T-helper 17 cell (primary cell): ENCODE measurements at places on chromosomes 2 and 18. TPM values are rescaled to one million over a fixed set of nuclear protein-coding genes. Genes with fewer than 3 reads are reported as not detected.

- no peak overlapping the region for H3K4me3 ChIP-seq
- H3K4me1 ChIP-seq = peaks cover 50% of the 10 kb centered on the region
- H3K27me3 ChIP-seq = no peaks in the 10 kb centered on the region
- DNase-seq = no peak
- H3K27ac ChIP-seq = peak overlapping the region; percentile 24
Measured at GRCh38 chr2:10390369-10390801, 57.7 kb downstream of the ODC1 start.

- DNase-seq = no peak
- peaks cover 2% of the 10 kb centered on the region for H3K36me3 ChIP-seq
- H3K4me1 ChIP-seq = no peaks in the 10 kb centered on the region
- H3K27me3 ChIP-seq = peaks cover 58% of the 10 kb centered on the region
Measured at GRCh38 chr18:36348331-36348730, 50.8 kb downstream of the FHOD3 start.

GRCh38 chr2:223856584-223856983 is 19.2 kb upstream of the AP1S3 start:
- H3K4me3 ChIP-seq = no peak overlapping the region
- DNase-seq = no peak
- no peak overlapping the region for H3K27ac ChIP-seq
- H3K36me3 ChIP-seq = peaks cover 2% of the 10 kb centered on the region
- peaks cover 3% of the 10 kb centered on the region for H3K4me1 ChIP-seq
- no peaks in the 10 kb centered on the region for H3K27me3 ChIP-seq

- H3K4me1 ChIP-seq = peaks cover 13% of the 10 kb centered on the region
- H3K36me3 ChIP-seq = peaks cover 3% of the 10 kb centered on the region
- H3K27me3 ChIP-seq = peaks cover 52% of the 10 kb centered on the region
- no peak for DNase-seq
Measured at GRCh38 chr2:85179541-85179940, 46.3 kb downstream of the TCF7L1 start.

DNA sequence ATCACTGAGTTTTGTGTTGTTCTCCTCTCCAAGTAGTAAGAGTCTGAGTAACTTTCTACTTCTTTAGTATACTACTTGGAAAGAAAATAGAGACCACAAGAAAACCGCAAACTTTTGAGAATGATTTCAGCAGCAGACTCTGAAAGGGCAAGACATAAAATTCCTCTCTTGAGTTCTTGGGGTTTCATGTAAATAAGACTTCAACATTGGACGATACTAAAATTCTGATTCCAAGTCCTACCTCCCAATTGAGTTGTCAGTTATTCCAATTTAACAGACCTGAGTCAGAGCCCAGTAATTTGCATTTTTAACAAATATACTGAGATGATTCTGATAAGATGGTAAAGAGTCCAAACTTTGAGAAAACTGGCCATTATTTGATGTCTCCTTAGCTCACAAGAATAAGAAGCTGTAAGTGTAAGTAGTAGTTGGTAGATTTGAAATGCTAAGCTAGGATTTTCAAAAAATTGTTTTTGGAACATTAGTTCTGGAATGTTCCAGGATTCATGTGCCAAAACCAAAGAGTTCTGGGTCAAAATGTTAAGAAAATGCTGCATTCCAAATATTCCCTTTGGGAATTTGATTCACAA is 261.6 kb upstream of the SPOPL start:
- H3K4me3 ChIP-seq = no peak overlapping the region
- no peak for DNase-seq
- no peaks in the 10 kb centered on the region for H3K4me1 ChIP-seq
- no peak overlapping the region for H3K27ac ChIP-seq
- H3K27me3 ChIP-seq = no peaks in the 10 kb centered on the region

- DNase-seq = no peak
- H3K4me3 ChIP-seq = no peak overlapping the region
- peaks cover 43% of the 10 kb centered on the region for H3K27me3 ChIP-seq
Measured at GRCh38 chr2:237536617-237537016, 29.8 kb upstream of the PRLH start.

DNA sequence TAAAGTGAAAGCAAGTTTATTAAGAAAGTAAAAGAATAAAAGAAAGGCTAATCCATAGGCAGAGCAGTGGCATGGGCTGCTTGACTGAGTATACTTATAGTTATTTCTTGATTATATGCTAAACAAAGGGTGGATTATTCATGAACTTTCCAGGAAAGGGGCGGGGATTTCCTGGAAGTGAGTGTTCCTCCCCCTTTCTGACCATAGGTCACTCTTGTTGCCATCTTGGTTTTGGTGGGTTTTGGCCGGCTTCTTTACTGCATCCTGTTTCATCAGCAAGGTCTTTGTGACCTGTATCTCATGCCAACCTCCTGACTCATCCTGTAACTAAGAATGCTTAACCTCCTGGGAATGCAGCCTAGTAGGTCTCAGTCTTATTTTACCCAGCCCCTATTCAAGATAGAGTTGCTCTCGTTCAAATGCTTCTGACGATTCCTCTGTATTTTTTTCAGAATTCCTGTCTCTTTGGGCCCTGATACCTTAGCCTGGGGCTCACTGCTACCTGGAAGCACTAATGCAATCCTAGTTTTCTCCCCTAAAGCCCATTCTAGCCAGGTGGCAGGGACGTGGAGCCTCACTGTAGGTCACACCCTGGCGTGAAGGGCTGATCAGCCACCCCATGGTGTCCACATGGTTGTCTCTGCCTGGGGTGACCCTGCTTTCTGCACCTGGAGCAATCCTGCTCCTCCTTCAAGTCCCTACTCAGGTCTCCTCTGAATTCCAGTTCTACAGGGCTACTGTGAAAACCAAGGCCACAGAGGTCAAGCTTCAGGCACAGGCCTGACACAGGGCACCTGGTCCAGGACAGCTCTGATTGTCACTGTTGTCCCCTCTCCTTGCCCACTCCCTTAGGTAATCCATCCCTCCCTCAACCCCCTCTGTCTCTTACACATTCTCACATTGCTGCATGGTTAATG is 6.0 kb upstream of the SLC35F6 start:
- H3K36me3 ChIP-seq = no peaks in the 10 kb centered on the region
- no peak overlapping the region for H3K27ac ChIP-seq
- no peak for DNase-seq
- H3K4me1 ChIP-seq = no peaks in the 10 kb centered on the region

The C2orf78 gene
- total RNA-seq = not detected
